ENCODE measurements at places on chromosomes 13 and 19. TPM values are rescaled to one million over a fixed set of nuclear protein-coding genes. Genes with fewer than 3 reads are reported as not detected.

DNA sequence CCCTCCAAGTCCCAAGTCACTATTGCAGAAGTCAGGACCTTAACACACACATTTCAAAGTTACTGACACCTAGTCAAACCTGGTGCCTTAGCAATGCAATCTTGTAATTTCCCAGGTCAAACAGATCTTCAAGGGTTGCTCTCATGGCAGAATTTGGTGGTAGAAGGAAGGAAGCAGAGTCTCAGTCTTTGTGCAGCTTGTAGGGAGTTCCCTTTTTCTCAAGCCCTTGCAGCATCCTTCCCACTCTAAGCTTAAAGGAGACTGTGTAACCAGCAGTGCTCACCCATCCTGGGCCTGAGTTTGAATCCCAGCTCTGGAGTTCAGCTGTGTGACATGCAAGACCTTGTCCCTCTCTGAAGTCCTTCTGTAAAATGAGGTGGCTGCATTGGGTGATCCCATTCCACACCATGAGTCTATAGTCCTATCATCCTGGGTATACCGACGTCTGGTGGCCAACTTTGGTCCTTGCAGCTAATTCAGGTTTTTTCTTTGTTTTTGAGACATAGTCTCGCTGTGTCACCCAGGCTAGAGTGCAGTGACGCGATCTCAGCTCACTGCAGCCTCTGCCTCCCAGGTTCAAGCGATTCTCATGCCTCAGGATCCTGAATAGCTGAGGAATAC is 9.8 kb downstream of the SIGLEC10 start:
- DNase-seq = peak; percentile 74

DNA sequence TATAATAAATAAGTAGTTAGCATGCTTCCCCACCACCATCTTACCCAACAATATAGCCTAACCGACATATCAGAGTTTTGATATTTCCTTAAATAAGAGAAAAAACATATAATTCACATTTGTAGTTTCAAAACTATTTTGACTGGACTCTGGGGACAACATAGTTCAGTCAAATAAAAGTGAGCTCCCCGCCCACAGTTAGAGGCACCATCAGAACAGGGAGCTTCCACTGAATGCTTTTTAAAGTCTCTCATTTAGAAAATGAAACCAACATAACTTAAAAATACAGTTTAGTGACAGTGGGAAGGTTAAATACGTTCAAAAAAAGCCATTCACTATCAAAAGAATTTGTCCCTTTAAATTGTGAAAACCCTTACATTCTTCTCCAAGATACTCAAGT is 92.8 kb downstream of the EPSTI1 start:
- DNase-seq = no peak

GRCh38 chr19:36573895-36574720 is 1.0 kb upstream of the ZNF529 start:
- DNase-seq = peak; percentile 13

DNA sequence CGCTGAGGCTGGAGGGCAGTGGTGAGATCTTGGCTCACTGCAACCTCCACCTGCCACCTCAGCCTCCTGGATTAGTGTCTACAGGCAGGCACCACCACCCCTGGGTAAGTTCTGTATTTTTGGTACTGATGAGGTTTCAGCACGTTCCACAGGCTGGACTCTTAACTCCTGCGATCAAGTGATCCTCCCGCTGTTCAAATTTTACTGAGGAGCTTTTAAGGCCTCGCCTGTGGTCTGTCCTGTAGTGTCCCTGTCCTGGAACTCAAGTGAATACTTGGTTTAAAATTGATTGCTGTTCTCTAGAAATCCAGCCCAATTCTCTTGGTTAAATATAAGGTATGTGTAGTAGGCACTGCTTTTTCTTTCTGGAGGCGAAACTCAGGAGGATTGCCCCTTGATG is 65.2 kb downstream of the DPRX start:
- DNase-seq = no peak

DNA sequence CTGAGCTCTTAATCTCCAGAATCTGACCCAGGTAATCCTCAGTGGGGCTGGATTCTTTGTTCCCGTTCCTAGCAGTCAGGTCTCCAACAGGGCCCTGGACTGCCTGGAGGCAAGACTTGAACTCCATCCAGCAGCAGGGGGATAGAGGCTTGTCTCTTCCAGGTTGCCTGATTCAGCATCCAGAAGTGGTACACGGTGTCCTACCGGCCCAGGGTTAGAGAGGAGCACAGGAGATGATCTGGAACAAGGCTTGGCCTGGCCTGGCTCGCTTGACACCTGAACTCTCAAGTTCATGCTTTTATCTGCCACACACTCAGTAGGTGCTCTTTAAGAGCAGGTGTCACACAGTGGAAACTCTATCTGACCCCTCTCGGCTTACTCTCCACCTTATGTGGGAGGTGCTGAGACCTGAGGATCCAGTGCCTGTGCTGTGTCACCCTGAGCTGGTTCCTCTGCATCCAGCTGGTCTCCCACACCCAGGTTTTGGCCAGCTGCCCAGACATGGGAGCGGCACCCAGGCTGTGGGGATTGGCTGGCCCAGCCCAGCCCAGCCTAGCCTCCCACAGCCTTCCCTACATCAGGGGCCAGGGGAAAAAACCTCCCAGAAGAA is at the start of gene CYP4F3:
CYP4F3 (plus strand) TSS at position 604 of the 610 bp plus-strand sequence. CDS start 519 bp downstream, outside the sequence.
- peak; percentile 81 for DNase-seq

- no peak for DNase-seq
These were observed 714 bp downstream of the CCDC106 start for GRCh38 chr19:55648585-55649267.

GRCh38 chr19:49315111-49315510 is 9.9 kb downstream of the SLC6A16 start:
- no peak for DNase-seq

- no peak for DNase-seq
These were observed 66.0 kb downstream of the ABCC4 start for GRCh38 chr13:95235199-95235756.

DNA sequence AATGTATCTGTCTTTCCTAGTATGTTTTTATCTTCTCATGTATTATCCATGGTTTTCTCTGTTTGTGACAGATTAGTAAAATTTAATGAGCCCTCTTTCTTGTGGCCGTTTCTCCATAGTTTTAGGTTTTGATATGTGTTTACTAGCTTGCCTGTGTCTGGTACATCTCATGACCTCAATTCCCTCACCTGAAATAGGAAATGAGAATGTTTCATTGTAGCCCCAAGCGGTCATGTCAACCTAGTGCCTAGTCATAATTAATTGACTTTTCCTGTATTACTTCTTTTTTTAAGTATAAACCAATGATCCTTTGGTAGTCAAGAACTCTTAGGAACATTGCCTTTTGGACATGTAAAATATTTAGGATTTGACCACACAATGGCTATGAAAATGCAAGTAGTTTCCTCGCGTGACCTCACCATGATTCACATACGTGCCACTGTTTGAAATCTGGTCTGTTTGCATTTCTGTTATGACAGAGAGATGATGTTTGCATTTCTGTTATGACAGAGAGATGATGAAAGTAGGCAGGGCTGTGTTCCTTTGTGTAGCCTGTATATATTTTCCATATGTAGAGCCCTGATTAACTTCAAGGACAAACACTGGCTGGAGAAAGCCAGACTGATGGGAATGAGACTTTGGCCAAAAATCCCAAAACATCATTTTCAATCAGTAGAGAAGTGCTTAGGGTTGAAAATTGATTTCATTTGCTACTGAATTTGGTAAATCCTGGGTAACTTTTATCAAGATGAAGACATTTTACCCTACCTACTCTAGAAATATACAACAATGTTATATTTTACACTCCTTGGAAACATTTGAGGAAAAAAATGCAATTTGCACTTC is 104.8 kb downstream of the TNFRSF19 start:
- DNase-seq = peak; percentile 44

DNA sequence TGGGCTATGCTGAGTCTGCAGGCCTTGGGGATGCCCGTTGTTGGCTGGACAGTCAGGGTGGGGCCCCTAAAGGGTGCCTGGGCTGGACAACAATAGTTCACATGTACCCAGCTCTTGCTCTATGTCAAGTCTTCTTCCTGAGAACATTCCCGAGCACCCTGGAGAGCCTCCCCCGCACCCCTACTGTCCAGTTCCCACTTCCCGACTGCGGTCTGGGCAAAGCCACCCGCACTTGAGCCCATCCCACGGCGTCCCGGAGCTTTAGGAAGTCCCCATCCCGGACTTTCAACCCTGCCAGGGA is 1.1 kb upstream of the MPND start:
- DNase-seq = no peak

DNA sequence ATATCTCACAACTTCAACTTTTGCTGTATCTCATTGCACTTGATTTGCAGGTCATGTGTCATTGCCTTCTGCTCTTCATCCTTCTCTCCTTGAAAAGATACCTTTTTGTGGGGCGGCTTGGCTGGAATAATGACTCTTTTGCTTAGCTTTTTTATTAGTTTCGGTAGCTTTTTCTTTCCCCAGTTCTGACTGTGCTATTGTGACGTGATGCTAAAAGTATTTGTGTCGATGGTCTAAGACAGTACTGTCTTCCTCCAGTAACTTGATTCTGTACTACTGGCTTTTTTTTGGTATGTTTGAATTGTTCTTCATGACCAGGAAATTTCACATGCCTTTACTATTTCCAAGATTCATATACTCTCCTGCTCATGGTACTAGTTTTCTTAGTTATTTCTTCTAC is 63.1 kb downstream of the SLITRK1 start:
- DNase-seq = no peak

DNA sequence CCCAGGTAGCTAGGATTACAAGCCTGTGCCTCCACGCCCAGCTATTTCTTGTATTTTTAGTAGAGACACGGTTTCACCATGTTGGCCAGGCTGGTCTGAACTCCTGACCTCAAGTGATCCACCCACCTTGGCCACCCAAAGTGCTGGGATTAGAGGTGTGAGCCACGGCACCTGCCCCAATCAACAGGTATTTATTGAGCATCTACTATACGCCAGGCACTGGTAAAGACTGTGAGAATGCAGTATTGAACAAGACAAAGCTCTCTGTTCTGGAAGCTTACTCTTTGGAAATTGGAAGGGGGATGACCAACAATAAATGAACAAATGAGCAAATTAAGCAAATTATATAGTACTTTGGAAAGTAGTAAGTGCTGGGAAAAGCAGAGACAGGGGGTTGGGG is 21.4 kb upstream of the ERCC1 start:
- no peak for DNase-seq

DNA sequence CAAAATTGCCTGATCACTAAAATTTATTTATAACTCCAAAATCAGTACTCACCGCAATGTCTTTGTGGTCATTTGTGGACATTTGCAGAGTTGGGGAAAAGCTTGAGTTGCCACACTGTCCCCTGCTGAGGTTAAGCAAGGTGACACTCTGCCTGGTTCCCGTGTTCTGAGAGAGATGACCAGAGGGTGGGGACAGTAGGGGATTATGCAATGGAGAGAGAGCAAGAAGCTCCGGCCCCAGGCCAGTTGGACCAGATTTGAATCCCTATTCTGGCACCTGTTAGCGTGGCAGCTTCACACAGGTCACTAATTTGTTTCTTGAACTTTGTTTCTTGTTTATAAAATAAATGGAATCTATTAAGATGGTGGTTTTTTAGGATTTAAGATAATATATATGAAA is 17.8 kb downstream of the ERCC5 start:
- DNase-seq = no peak

GRCh38 chr13:25248071-25248470 is 39.2 kb downstream of the MTMR6 start:
- no peak for DNase-seq

DNA sequence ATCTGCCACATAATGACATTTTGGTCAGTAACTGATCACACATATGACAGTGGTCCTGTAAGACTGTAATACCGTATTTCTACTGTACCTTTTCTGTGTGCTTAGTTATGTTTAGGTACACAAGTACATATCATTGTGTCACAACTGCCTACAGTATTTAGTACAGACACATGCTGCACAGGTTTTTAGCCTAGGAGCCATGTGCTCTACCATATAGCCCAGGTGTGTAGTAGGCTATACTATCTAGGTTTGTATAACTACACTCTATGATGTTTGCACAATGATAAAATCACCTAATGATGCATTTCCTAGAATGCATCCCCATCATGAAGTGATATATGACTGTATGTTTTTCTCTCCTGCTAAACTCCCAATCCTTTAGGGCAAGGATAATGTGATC is 61.2 kb upstream of the MIR17HG start:
- DNase-seq = no peak

- DNase-seq = peak; percentile 58
These were observed 61.4 kb upstream of the NFIC start for GRCh38 chr19:3304871-3305423.

- DNase-seq = no peak
These were observed 6.6 kb upstream of the OR10H5 start for GRCh38 chr19:15780610-15781418.

GRCh38 chr13:79482281-79482970 is 1.5 kb downstream of the NDFIP2 start:
- DNase-seq = no peak

DNA sequence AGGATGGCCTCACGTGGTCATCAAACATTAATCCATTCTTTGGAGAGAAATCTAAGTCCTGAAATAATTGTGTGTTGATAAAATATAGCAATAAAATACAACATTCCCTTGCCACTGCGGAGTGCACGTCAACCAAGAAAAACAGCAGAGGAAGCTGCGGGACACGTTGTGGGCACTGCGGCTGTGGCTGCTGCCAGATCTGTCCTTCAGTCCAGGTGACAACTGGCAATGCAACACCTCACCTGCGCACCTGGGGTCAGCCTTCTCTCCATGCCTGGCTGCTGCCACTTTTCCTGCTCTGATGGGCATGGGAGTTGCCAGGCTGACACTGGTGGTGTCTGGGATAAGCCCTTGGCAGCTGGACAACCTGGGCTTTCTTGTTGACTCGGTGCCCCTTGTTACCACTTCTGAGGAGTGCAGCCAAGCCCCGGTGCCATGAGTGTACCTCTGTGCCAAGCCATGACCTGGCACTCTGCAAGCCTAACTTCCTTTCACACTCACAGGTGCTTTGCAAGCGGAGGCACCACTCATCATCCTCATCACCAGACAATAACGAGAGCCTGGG is 251.6 kb upstream of the TSHZ3 start:
- DNase-seq = no peak

- DNase-seq = no peak
These were observed 697.8 kb downstream of the DACH1 start for GRCh38 chr13:71169180-71169579.

Gene LGALS14
- total RNA-seq = not detected

Gene GRIK5
- not detected for total RNA-seq

Gene THSD8
- 23.5 TPM for total RNA-seq

Gene MTIF3
- 40.6 TPM for total RNA-seq

Gene MISP3
- 5.4 TPM for total RNA-seq

Gene ITGBL1
- total RNA-seq = not detected

Gene MRPL4
- total RNA-seq = 40.6 TPM

Gene LILRA2
- not detected for total RNA-seq

Gene ZNF418
- 0.27 TPM for total RNA-seq

Gene ZNF345
- 2.9 TPM for total RNA-seq

Gene FCAR
- not detected for total RNA-seq

Gene SBNO2
- 5.8 TPM for total RNA-seq
